ENCODE measurements at places on chromosomes 7 and 10.

GRCh38 chr10:79405221-79405994, 40.0 kb downstream of the ZCCHC24 start:
- no peak for DNase-seq

DNA sequence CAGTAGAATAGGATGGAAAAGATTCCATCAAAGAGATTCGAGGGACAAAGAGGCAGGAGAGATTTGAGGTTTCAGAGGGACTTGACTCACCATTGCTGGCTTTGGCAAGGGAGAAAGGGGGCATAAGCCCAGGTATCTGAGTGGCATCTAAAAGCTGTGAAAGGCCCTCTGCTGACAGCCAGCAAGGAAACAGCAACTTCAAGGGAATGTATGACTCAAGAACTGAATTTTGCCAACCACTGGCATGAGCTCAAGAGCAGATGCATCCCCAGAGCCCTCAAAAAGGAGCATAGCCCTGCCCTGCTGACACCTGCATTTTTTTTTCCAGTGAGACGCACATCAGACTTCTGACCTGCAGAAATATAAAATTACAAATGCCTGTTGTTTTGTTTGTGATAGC, 19.6 kb upstream of the ADAM12 start:
- no peak for DNase-seq

DNA sequence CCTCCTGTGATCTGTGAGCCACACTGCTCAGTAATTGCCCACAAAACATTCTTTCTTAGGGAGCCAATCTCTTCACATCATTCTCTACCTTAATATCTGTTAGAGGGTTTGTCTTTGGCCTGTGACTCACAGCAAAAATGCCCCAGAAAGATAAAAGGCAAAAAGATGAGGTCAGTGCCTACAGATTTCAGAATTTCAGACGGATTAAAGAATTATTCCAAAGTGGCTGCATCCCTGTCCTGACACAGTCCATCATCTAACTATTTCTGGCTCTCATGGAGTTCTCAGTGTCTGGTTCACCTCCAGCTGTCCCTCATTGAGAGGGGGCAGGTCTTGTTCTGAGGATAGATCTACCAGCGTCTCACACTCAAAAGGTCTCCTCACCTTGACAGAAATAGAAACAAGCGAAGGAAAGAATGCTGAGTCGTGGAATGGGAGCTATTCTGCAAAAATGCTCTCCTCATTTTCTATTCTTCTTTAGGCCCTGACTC, 138.5 kb upstream of the AOAH start:
- DNase-seq = no peak

DNA sequence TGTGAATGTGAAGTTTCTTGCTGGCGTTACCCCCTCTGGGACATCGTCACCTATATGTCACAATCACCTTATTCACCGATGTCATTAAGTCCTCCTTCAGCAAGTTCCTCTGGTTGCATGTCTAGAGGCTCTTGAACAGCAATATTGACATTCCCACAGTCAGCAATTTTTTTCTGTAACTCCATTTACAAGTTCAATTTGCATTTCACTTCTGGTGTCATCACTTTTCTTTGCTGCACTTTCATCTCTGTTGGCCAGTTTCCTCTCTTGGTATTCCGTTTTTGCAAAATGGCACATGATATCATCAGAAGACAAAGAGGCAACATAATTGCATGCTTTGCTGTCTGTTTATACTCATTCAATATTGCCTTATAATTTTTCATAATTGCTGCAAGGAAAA, 69.8 kb downstream of the SRI start:
- DNase-seq = no peak

DNA sequence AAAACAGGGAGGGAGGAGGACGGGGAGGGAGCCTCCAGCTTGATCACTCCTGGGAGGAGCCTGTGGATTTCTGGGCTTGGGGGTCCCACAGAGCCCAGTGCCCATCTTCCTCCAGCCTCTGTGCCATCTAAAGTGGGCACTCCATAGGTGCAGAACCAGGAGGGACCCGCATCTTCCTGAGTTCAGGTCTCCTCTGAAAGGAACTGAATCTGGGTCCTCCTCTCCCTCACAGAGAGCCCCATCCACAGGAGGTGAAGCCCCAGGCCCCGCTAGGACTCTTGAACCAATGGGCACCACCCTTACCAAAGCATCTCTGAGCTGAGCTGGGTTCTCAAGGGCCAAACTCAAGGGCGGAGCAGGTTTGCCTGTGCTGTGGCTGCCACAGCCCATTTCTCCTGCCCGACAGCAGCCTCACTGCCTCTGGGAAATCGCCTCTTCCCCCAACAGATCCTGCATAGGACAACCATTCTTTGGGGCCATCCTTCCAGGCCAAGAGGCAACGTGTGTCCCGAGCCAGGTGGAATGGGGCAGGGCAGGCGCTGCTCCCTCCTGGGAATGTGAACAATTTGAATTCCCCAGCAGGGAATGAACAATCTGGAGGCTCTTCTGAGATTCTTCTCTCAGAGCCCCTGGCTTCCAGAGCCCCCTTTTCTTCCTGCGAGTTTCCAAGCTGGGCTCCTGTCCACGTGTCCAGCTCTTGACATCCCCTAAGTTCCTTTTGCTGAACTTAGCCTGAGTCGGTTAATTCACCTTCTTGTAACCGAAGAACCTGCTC, 411.0 kb upstream of the FOXK1 start:
- DNase-seq = no peak

DNA sequence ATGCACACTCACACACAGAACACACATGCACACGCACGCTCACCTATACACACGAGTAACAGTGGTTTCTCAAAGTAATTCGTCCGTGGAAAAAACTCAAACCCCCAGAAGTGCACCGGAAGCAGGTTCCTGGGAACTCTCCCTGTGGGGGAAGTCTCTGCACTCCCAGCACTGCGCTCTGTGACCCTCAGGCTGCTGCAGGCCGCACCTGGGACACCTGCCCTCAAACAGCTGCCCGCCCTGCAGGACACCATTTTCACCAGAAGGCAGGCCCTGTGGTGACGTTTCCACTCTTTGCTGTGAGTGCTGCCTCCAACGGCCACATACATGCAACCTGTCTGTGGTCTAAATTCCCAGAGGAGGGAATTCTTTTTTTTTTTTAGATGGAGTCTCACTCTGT, 21.3 kb downstream of the YKT6 start:
- no peak for DNase-seq

GRCh38 chr7:103148994-103149807, at the start of gene NAPEPLD:
NAPEPLD (minus strand) TSS chr7:103149099; CDS start chr7:103128776, 20,323 bp downstream.
- DNase-seq = peak; percentile 74

- no peak for DNase-seq
These were observed 382 bp upstream of the MBLAC1 start for GRCh38 chr7:100126239-100126930.

GRCh38 chr7:28477041-28477442, 64.7 kb downstream of the CREB5 start:
- DNase-seq = no peak

- no peak for DNase-seq
These were observed 325.5 kb downstream of the SFMBT2 start for GRCh38 chr10:7085147-7085912.
